ENCODE measurements at places on chromosomes 7 and 10. TPM values are rescaled to one million over a fixed set of nuclear protein-coding genes. Genes with fewer than 3 reads are reported as not detected.

DNA sequence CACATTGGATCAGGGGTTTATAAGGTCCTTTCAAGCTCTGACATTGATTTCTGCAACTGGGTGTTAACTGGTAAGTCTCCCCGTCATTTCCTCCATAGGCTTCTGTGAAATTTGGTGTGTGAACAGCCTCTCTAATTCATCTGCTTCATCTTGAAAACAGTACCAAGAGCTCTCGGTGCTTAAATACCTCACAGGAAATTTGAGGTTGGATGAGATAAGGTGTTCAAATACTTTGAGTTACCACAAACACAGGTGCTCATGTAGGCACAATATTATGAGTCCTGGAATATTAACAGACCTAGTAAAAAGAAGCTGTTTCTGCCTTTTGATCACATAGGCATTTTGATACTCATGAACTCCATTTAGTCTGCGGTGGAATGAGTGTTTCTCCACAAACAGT is 85.2 kb downstream of the RTKN2 start:
- no peaks in the 10 kb centered on the region for H3K36me3 ChIP-seq
- no peaks in the 10 kb centered on the region for H3K4me1 ChIP-seq
- DNase-seq = no peak
- H3K27ac ChIP-seq = no peak overlapping the region

- H3K36me3 ChIP-seq = no peaks in the 10 kb centered on the region
- no peak overlapping the region for H3K27ac ChIP-seq
- no peaks in the 10 kb centered on the region for H3K4me1 ChIP-seq
Measured at GRCh38 chr7:134546955-134547354, 2.0 kb upstream of the AKR1B15 start.

The CHST15 gene
- 69.2 TPM for total RNA-seq

The TSPAN15 gene
- total RNA-seq = 57.7 TPM

DNA sequence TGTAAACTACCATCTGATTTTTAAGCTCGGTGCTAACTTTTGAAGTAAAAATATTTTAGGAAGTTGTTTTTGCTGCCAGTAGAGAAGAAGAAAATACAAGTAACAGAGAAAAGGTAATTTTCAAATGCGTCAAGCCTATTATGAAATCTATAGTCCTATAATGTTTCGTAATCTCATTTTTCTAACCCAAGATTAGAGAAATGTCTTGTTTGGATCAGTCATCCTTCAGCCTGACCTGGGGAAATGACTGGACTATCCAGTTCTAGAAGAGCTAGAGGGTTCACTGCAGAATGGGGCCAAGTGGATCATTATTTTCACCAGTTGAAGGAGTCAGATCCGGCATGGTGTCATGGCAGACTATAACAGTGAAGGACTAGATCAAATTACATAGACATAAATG is 62.7 kb upstream of the FGL2 start:
- H3K36me3 ChIP-seq = no peaks in the 10 kb centered on the region
- DNase-seq = no peak
- no peaks in the 10 kb centered on the region for H3K4me1 ChIP-seq
- no peak overlapping the region for H3K4me3 ChIP-seq

The ABCA13 gene
- 0.06 TPM for total RNA-seq

- H3K27me3 ChIP-seq = no peaks in the 10 kb centered on the region
- no peaks in the 10 kb centered on the region for H3K4me1 ChIP-seq
- no peaks in the 10 kb centered on the region for H3K36me3 ChIP-seq
- no peak overlapping the region for H3K4me3 ChIP-seq
Measured at GRCh38 chr7:13627455-13627854, 362.0 kb downstream of the ETV1 start.

GRCh38 chr10:116476461-116476860 is 48.8 kb downstream of the PNLIPRP3 start:
- H3K4me1 ChIP-seq = no peaks in the 10 kb centered on the region
- H3K27ac ChIP-seq = no peak overlapping the region
- no peak overlapping the region for H3K4me3 ChIP-seq

GRCh38 chr10:101565370-101565900 is 22.6 kb downstream of the POLL start:
- no peak overlapping the region for H3K4me3 ChIP-seq
- peaks cover 22% of the 10 kb centered on the region for H3K4me1 ChIP-seq
- H3K36me3 ChIP-seq = no peaks in the 10 kb centered on the region
- H3K27ac ChIP-seq = no peak overlapping the region
- H3K27me3 ChIP-seq = peaks cover 35% of the 10 kb centered on the region
- DNase-seq = no peak

GRCh38 chr7:155950898-155951553 is 138.8 kb upstream of the SHH start:
- H3K4me3 ChIP-seq = no peak overlapping the region
- H3K27me3 ChIP-seq = peaks cover 34% of the 10 kb centered on the region
- peak; percentile 85 for DNase-seq
- no peak overlapping the region for H3K27ac ChIP-seq
- no peaks in the 10 kb centered on the region for H3K4me1 ChIP-seq

- peaks cover 22% of the 10 kb centered on the region for H3K4me1 ChIP-seq
- no peaks in the 10 kb centered on the region for H3K27me3 ChIP-seq
- no peak overlapping the region for H3K27ac ChIP-seq
- peaks cover 8% of the 10 kb centered on the region for H3K36me3 ChIP-seq
- no peak for DNase-seq
Measured at GRCh38 chr10:23448802-23449570, 10.1 kb downstream of the OTUD1 start.
